ENCODE measurements at places on chromosomes 7 and 10. TPM values are rescaled to one million over a fixed set of nuclear protein-coding genes. Genes with fewer than 3 reads are reported as not detected.

Gene CYP26C1
- total RNA-seq: 0.10 TPM

Gene COL13A1
- 17.3 TPM for total RNA-seq

Gene TEX36
- not detected for total RNA-seq

Gene ZNF316
- 40.8 TPM for total RNA-seq

Gene PTN
- total RNA-seq: 0.67 TPM

Gene TMEM60
- total RNA-seq: 35.6 TPM

Gene ANKRD2
- total RNA-seq: 61.9 TPM

Gene AGMO
- not detected for total RNA-seq

Gene OR6B1
- not detected for total RNA-seq

Gene CPA2
- not detected for total RNA-seq

Gene TRIL
- 0.40 TPM for total RNA-seq

Gene FAM25C
- total RNA-seq: not detected

Gene SLC16A12
- 0.16 TPM for total RNA-seq

Gene MYL10
- total RNA-seq: not detected

Gene DMBT1
- total RNA-seq: 289 TPM

Gene VAX1
- total RNA-seq: not detected

Gene FRMPD2
- total RNA-seq: not detected

Gene GIMAP5
- not detected for total RNA-seq

Gene GPR37
- 0.62 TPM for total RNA-seq

Gene UBTD1
- 95.8 TPM for total RNA-seq

Gene ZNF37A
- 10.0 TPM for total RNA-seq

Gene HOXA7
- total RNA-seq: 20.9 TPM

Gene CPED1
- 26.5 TPM for total RNA-seq

Gene LIPJ
- total RNA-seq: not detected

Gene KAZALD1
- total RNA-seq: 37.5 TPM

Gene GJD4
- total RNA-seq: 13.9 TPM

Gene OR6V1
- not detected for total RNA-seq

Gene CXCL12
- total RNA-seq: 8.1 TPM

Gene PITX3
- total RNA-seq: 11.6 TPM

Gene UFSP1
- 8.5 TPM for total RNA-seq
